ENCODE measurements at places on chromosomes 2 and 18. TPM values are rescaled to one million over a fixed set of nuclear protein-coding genes. Genes with fewer than 3 reads are reported as not detected.
A peak's percentile ranks its signal among the peaks of the same experiment; 100 is the strongest.

OTOS gene
- total RNA-seq = not detected

TMEM163 gene
- total RNA-seq = 0.93 TPM

PRKAG3 gene
- total RNA-seq = not detected

GCG gene
- total RNA-seq = not detected

LHCGR gene
- not detected for total RNA-seq

- no peak overlapping the region for H3K4me3 ChIP-seq
- peaks cover 5% of the 10 kb centered on the region for H3K4me1 ChIP-seq
- peaks cover 2% of the 10 kb centered on the region for H3K27me3 ChIP-seq
- DNase-seq = peak; percentile 39
- H3K27ac ChIP-seq = no peak overlapping the region
- no peaks in the 10 kb centered on the region for H3K36me3 ChIP-seq
These were observed 16.8 kb upstream of the ALPI start for GRCh38 chr2:232438951-232439757.

GRCh38 chr2:140344838-140345237, 1564.6 kb upstream of the NXPH2 start:
- H3K4me1 ChIP-seq = no peaks in the 10 kb centered on the region
- no peak overlapping the region for H3K4me3 ChIP-seq
- H3K27ac ChIP-seq = no peak overlapping the region
- DNase-seq = no peak

DNA sequence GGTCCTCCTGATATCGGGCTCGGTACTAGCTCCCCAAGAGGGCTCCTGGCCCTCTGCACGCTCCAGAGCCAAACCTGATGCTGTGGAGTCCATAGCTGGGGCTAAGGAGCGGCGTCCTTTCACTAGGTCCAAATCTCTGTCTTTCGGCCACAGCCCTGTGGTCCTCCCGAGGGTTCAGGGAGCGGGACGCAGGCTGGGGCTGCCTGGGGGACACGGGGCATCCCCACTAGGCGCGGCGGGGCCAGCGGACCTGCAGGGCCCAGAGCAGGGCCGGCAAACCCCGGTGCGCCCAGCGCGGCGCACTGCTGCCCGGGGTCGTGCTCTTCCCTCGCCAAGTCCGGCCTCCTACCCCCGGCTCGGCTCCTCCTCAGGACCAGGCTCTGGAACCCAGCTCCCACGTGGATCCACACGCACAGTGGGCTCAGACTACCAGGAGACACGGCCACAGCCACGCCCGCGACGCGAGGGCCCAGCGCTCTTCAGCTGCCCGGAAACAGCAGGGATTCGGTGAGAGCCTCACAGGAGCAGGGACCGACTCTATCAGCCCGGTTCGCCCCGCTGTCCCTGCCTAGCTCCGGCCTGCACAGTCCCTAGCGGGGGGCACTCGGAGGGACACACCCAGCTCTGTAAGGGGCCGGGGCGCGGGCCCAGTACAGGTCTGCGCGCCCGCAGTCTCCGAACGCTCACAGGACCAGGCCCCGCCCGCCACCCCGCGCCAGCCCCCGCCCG, 593 bp downstream of the ZNF514 start:
- peaks cover 15% of the 10 kb centered on the region for H3K36me3 ChIP-seq
- no peak for DNase-seq
- H3K27ac ChIP-seq = no peak overlapping the region
- no peaks in the 10 kb centered on the region for H3K27me3 ChIP-seq

- H3K4me1 ChIP-seq = peaks cover 8% of the 10 kb centered on the region
- no peaks in the 10 kb centered on the region for H3K36me3 ChIP-seq
- no peak overlapping the region for H3K4me3 ChIP-seq
- H3K27me3 ChIP-seq = no peaks in the 10 kb centered on the region
These were observed 112.0 kb downstream of the ZBTB7C start for GRCh38 chr18:48297139-48297538.

GRCh38 chr18:12593866-12594265, 64.0 kb downstream of the SPIRE1 start:
- H3K36me3 ChIP-seq = no peaks in the 10 kb centered on the region
- DNase-seq = no peak
- peaks cover 11% of the 10 kb centered on the region for H3K4me1 ChIP-seq
- H3K27me3 ChIP-seq = no peaks in the 10 kb centered on the region

GRCh38 chr2:104865096-104865470, 11.2 kb downstream of the POU3F3 start:
- peaks cover 4% of the 10 kb centered on the region for H3K36me3 ChIP-seq
- no peak overlapping the region for H3K4me3 ChIP-seq
- H3K27me3 ChIP-seq = peaks cover 47% of the 10 kb centered on the region
- H3K4me1 ChIP-seq = peaks cover 9% of the 10 kb centered on the region
- no peak for DNase-seq
- no peak overlapping the region for H3K27ac ChIP-seq

DNA sequence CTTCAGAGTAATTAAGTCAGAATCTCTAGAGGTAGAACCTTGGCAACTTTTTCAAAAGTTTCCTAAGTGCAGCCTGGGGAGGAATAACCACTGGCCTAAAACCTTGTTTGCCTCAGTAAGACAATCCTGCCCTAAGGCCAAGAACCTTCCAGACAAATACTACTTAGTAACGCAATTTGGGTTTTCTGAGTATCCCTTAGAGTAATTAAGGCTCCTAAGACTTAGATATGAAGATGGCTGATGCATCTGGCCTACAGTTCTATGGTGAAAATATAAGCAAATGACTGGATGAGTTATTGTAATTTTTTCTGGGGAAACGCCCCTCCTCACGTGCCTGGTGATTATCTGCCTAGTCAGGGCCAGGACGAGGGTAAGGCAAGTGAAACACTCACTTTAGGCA, 95.7 kb upstream of the DLX2 start:
- peaks cover 35% of the 10 kb centered on the region for H3K36me3 ChIP-seq
- no peak overlapping the region for H3K4me3 ChIP-seq
- peaks cover 9% of the 10 kb centered on the region for H3K27me3 ChIP-seq
- H3K27ac ChIP-seq = no peak overlapping the region
- H3K4me1 ChIP-seq = peaks cover 4% of the 10 kb centered on the region

DNA sequence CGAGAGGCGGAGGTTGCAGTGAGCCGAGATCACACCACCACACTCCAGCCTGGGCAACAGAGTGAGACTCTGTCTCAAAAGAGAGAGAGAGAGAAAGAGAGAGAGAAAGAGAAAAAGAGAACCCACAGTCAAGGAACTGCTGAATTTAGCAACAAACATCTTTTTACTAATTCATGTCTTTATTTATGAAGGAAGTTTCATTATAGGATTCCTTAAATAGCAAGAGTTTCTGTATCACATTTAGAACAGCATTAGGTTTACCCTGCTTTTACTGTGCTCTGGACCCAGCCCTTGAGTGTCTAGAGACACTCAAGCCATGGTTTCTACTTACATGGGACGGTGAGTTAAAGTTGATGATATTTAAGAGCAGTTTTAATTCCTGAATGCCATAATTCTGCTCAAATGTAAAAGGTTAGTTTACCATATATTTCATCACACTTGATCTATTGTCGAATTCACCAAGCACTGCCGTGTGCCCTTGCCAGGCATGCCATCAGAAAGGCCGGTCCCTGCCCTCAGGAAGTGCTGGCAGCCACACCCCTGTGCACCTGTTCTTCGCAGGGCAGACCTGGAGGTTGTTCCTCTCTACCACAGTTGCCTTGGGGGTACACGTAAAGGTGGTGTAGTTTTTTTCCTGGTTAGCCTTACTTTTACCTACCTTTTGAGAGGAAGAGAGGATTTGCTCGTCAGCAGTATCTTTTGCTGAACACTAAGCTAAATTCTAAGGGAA, 153.3 kb downstream of the LDLRAD4 start:
- no peak overlapping the region for H3K4me3 ChIP-seq
- no peak overlapping the region for H3K27ac ChIP-seq
- H3K27me3 ChIP-seq = no peaks in the 10 kb centered on the region
- no peaks in the 10 kb centered on the region for H3K36me3 ChIP-seq
- H3K4me1 ChIP-seq = peaks cover 12% of the 10 kb centered on the region
- no peak for DNase-seq

- H3K4me3 ChIP-seq = no peak overlapping the region
- no peaks in the 10 kb centered on the region for H3K36me3 ChIP-seq
- no peaks in the 10 kb centered on the region for H3K4me1 ChIP-seq
- DNase-seq = no peak
These were observed 37.2 kb upstream of the CDH19 start for GRCh38 chr18:66641056-66641455.

DNA sequence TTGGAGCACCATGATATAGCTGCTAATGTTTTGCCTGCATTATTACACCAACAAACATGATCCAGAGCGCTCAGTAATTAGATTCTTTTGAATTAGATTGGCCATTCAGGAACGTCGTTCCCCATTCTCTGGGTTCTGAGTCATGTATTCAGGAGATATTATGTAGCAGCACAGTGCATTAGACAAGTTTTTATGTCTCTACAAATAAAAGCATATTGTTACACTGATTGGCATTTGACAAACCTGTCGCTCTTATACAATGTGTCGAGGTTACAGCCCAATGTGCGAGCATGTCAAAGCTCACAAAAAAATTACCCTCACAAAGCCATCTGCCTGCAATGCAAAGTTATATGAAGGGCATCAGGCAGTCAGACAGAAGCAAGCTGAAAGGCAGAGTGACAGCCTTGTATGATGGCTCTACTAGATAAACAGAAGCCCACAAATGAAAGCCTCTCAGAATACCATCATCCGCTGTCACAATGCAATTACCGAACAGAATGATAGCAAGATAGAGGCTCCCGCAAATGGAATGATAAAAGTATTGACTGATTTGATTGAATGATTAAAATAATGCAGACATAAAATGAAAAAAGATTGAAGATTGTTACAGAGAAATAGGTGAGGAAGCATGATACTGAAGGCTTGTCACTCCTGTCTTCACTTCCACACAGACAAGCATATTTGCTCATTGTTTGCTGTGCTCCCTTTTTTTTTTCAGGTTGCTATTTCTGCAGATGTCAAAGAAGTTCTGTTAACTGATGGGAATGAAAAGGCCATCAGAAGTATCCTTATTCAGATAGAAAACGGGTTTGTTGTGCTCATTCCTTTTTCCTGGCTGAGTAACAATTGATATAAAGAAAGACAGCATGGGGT, 234.6 kb upstream of the SIX3 start:
- no peak overlapping the region for H3K4me3 ChIP-seq
- DNase-seq = no peak
- H3K27me3 ChIP-seq = peaks cover 2% of the 10 kb centered on the region
- peaks cover 5% of the 10 kb centered on the region for H3K4me1 ChIP-seq
- H3K36me3 ChIP-seq = no peaks in the 10 kb centered on the region

DNA sequence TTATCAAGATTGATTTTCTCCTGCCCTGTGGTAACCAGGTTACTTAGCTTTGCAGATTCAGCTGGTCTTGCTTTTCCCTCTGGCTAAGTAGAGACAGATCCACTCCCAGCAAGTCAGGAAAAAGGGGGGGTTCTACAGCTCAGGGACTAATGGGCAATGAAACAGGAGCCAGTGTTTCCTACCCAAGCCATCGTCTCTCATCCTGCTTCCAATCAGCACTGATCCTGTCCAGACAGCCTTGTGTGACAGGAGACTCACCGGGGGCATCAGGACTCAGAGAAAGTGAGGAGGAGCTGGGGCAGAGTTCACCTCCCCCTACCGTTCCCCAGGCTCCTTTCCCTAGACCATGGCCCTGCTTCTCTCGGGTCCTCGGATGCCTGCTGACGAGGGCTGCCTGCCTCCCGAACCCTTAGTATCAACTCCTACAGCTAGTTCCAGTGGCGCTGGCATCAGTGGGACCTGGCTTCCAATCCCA, 307.6 kb downstream of the ALK start:
- no peak overlapping the region for H3K27ac ChIP-seq
- no peak overlapping the region for H3K4me3 ChIP-seq
- no peaks in the 10 kb centered on the region for H3K36me3 ChIP-seq

GRCh38 chr18:28208268-28208667, 31.3 kb upstream of the CDH2 start:
- H3K36me3 ChIP-seq = no peaks in the 10 kb centered on the region
- peak overlapping the region; percentile 3 for H3K4me3 ChIP-seq
- H3K27me3 ChIP-seq = no peaks in the 10 kb centered on the region
- DNase-seq = no peak
- no peak overlapping the region for H3K27ac ChIP-seq
- H3K4me1 ChIP-seq = peaks cover 7% of the 10 kb centered on the region

DNA sequence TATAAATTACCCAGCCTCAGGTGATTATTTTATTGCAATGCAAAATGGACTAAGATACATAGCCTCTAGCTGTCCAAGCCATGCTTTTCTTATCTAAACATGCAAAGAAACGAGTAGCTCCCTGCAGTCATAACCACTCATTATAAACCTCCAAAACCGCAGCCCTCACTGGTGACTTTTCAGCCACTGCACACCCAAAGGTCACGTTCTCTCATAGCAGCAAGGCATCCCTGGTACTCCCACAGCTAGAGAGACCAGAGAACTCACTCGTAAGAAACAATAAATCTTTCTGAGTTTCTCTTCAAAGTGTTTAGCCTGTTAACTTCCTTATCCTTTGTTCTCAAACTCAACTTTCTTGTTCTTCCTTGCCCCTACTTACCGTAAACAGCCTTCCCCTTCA, 28.5 kb upstream of the RALBP1 start:
- H3K27ac ChIP-seq = no peak overlapping the region
- no peaks in the 10 kb centered on the region for H3K4me1 ChIP-seq
- H3K27me3 ChIP-seq = peaks cover 34% of the 10 kb centered on the region
- DNase-seq = no peak

DNA sequence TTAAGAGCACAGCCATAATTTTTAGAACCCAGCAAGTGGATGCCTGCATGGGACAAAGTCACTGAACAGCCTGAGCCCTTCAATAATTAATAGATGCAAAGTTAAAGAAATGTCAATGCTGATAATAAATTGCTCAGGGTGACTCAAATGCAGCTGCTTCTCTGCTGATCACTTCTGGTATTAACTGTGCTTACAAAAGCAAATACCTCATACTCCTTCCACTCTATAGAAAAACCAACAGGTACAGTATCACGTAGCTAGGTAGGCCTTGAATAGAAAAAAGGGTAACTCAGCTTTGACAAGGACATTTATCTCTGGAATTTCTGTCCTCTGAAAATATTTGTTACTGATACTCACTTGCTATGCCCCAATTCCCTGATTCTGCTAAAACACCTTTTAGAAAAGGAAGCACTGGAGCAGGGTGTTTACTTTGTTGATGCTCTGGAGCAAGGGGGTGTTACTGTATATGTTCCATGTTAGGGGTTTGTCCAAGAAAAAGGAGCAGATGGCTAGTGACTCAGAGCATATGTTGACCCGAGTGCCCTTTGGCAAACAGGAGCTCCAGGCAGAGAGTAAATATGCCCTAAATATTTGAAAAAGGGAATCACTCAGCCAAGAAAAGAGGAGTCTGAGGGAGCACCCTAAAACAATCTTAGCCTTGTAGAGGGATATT, 59.1 kb upstream of the RTN4 start:
- H3K36me3 ChIP-seq = no peaks in the 10 kb centered on the region
- no peak for DNase-seq
- H3K4me1 ChIP-seq = no peaks in the 10 kb centered on the region
- no peak overlapping the region for H3K4me3 ChIP-seq
- no peak overlapping the region for H3K27ac ChIP-seq

GRCh38 chr2:53058526-53058925, 709.1 kb upstream of the CHAC2 start:
- no peaks in the 10 kb centered on the region for H3K27me3 ChIP-seq
- peaks cover 5% of the 10 kb centered on the region for H3K36me3 ChIP-seq
- H3K4me1 ChIP-seq = no peaks in the 10 kb centered on the region
- no peak overlapping the region for H3K4me3 ChIP-seq

- peaks cover 19% of the 10 kb centered on the region for H3K36me3 ChIP-seq
- no peak overlapping the region for H3K4me3 ChIP-seq
- H3K27ac ChIP-seq = no peak overlapping the region
- peaks cover 4% of the 10 kb centered on the region for H3K4me1 ChIP-seq
- no peak for DNase-seq
These were observed 5.5 kb upstream of the CYP27A1 start for GRCh38 chr2:218776488-218776887.

GRCh38 chr2:10009811-10010781, 33.3 kb upstream of the KLF11 start:
- peaks cover 3% of the 10 kb centered on the region for H3K27me3 ChIP-seq
- H3K4me3 ChIP-seq = no peak overlapping the region
- no peaks in the 10 kb centered on the region for H3K4me1 ChIP-seq
- DNase-seq = no peak

Data from natural killer cell treated with Interleukin-12 subunit alpha and Interleukin-12 subunit beta and Interleukin-15 and Interleukin-18, amount 100 ng/mL, for 72 hours (primary cell).